ENCODE measurements at places on chromosomes 5 and 9.

DNA sequence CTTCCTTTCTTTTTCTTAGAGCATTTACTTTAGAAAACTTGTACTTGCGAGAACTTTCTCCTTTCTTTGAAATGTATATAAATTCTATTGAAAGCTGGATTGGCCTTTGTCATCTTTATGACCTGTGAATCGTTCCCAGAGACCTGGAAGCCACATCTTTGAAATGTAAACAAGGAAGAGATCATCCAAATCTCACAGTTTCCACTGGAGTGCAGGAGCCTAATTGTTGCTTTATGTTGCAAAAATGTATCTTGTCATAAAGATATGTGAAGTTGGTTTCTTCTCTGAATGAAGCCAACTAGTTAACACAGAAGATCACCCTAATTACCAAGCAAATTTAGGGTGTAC lies 1101.8 kb downstream of the TAF11L14 start:
- no peak for DNase-seq

GRCh38 chr9:95373782-95374487 lies 56.4 kb upstream of the FANCC start:
- no peak for DNase-seq

- DNase-seq = no peak
These were observed 289.9 kb upstream of the RASA1 start for GRCh38 chr5:86977808-86978207.

DNA sequence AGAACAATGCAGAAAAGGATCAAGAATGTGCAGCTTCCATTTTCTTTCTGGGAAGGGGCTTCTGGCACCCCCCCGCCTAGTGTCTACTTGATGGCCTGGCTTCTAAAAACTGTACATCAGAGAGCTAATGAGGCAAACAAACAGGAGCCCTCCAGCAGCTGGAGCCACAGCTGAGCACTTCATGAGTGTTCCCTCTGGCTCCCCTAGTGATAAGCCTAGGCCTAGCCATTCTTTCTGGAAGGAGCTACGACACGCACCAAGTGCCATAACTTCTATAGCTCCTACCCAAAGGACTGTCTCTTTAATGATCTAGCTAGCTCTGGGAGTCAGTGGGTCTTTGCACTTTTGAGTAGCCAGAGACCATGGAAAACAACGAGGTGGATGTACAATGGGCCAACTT lies 66.1 kb downstream of the DNAH5 start:
- DNase-seq = no peak

DNA sequence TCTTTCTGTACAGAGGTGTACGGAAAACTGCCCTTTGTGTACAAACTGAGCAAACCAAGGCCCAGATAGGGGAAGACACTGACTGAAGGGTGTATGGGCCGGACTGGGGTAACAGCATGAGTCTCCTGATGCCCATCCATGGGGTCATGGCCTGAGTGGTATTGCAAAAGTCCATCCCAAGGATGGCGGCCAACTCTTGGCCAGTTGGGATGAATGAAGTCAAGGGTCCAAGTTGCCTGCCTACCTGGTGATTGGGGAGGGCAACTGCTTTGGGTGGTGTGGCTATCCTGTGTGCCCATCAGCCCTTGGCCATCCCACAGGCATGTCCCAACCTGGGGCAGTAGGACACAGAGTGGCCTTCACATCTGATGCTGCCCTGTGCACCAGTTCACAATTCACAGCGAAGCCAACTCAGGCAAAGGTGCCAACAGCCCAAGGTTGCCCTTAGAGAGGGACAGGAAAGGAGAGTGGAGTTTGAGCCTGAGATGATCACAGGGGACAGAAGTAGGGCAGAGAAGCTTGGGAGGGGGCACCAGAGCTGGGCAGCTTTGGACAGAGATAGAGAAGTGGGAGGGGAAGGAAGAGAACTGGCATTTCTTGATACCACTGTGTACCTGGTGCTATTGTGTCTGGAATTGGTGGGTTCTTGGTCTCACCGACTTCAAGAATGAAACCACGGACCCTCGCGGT lies 46.6 kb downstream of the COL15A1 start:
- no peak for DNase-seq

DNA sequence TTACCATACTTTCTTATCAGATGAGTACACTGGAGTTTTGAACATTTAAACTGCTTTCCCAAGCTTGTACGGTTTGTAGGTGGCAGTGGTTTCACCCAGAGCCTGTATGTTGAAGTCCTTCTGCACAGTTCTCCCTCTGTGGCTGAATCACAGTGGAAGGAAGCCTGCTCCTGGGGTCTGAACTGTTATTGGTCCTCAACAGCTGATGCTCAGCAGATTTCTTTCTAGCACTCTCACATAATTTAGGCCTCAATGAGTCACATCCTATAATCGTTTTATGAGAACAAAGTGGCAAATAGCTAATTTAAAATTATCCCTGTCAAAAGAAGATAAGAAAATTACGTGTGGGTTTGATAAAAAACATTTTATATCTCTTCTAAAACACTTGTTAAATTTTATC lies 229.7 kb downstream of the TLE4 start:
- no peak for DNase-seq
